ENCODE measurements at places on chromosomes 2 and 18. TPM values are rescaled to one million over a fixed set of nuclear protein-coding genes. Genes with fewer than 3 reads are reported as not detected.

Gene ASNSD1
- 83.3 TPM for total RNA-seq

Gene PSMA8
- total RNA-seq = not detected

Gene ANKRD29
- 11.7 TPM for total RNA-seq

Gene TMEM163
- total RNA-seq = 1.6 TPM

Gene PRKD3
- total RNA-seq = 99.9 TPM

DNA sequence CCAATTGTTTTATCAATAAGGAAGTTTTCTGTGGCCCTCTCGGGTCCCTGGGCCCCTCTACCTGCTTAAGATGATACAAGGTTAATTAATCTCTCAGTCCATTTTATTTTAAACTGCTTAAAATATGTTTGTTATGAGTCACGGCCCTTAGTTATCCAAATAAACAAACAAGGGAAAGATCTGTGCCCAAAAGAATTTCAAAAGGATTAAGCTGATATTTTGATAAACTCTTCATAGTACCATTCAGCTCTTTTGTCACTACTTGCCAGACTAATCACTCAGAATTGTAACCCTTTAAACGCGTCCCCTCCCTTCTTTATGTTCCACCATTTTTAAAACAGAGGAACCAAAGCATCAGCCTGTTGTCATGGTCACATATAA is 144.7 kb upstream of the STK17B start:
- DNase-seq = no peak

DNA sequence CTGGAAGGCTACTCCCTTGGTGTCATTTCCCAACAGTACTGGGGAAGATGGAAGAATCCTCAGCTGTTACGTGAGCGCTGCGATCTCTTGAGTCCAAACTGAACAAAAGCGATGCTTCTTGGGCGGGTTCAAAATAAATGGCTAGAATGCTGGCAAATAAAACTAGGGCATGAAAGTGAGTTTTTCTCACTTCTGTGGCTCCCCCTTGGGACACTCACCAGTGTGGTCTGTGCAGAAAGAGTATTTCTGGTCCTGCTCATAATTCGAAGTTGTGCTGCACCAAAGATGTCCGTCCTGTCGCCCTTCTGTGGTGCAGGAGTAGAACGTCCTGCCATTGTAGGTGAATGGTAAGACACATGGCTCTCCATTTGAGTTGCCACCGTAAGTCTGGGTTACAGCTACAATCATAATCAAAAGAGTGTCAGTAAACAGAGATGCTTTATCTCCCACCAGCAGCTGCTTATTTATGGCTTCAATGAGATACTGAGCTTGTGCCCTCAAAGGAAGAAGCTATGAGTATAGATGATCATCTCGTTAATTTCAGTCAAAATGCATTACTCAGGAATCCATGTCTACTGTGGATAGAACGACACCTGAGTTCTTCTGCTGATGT is 11.8 kb downstream of the FN1 start:
- DNase-seq = no peak

DNA sequence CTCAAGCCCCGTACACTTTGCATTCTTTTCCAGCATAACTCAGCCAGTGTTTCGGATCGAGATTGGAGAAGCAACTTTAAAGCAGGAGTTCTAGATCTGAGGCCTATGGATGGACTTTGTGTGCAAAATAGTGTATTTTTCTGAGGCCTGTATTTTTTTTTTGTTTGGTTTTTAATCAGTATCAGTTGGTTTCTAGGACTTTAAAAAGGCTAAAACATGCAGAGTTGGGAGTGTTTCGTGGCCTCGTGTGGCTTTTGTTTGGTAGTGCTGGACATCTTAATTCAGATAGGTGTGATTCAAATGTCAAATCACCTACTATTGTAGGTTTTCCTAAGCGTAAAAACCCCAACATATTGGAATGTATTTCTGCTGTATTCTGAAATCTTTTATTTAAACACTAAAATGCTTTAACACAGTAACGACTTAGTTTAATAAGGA is 282 bp upstream of the PUS10 start:
- DNase-seq = no peak

- DNase-seq = no peak
Measured at GRCh38 chr2:182355815-182356214, 71.0 kb downstream of the PDE1A start.

DNA sequence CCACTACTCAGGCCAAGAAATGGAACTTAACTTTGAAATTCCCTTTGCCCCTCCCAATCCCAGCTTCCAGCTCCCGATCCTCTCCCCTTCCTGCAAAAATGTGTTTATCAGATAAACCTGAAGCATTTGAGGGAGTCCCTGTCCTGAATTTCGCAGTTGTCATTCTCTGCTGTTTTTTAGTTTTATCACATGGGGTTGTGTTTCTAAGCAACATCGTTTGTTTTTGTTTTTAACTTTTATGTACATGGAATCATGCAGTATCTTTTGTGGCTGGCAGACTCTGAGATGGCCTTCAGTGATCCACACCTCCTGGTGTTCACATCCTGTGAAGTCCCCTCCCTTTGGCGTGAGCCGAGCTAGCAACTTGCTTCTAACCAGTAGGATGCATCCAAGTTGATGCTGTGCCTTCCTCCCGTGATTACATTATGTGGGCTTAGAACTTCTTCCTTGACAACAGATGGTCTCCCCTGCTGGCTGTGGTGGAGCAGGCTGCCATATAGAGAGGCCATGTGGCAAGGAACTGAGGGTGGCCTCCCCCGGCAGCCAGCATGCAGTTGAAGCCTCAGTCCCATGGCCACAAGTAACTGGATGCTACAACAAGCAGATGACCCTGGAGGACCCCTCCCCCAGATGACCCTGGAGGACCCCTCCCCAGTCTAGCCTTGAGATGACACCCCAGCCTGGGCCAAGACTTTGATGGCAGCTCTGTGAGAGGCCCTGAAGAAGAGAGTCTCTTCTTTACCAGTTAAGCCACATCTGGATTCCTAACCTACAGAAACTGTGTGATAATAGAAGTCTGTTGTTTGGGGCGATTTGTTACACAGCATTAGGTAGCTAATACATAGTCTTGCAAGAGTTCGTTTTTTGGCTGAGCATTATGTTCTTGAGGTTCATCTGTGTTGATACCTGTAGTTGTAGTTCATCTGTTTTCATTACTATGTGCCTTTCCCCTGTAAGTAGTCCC is 27.7 kb downstream of the SH3BP4 start:
- DNase-seq = no peak

GRCh38 chr2:51324051-51324450 is 292.1 kb upstream of the NRXN1 start:
- no peak for DNase-seq

GRCh38 chr18:58254873-58255511 is 211.0 kb downstream of the NEDD4L start:
- DNase-seq = no peak

- DNase-seq = no peak
Measured at GRCh38 chr2:116142644-116143227, 1671.8 kb upstream of the DDX18 start.

DNA sequence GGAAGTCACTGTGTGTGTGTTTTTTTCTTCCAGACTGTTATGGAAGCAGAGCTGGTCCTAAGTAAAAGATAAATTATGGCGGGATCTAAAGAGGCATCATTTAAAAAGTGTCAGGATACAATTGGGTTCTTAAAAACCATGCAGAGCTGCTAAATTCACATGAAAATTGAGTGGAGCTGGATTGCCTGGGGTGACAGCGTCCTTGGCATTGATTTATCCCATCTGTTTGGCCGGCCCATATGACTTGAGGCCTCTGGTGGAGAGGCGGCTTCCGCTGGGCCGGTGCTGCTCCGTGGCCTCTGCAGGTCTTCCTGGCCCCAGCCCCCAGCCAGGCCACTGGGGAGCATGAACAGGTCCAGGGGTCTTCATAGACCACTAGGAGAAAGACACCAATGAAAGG is 165.5 kb downstream of the GLI2 start:
- DNase-seq = no peak

DNA sequence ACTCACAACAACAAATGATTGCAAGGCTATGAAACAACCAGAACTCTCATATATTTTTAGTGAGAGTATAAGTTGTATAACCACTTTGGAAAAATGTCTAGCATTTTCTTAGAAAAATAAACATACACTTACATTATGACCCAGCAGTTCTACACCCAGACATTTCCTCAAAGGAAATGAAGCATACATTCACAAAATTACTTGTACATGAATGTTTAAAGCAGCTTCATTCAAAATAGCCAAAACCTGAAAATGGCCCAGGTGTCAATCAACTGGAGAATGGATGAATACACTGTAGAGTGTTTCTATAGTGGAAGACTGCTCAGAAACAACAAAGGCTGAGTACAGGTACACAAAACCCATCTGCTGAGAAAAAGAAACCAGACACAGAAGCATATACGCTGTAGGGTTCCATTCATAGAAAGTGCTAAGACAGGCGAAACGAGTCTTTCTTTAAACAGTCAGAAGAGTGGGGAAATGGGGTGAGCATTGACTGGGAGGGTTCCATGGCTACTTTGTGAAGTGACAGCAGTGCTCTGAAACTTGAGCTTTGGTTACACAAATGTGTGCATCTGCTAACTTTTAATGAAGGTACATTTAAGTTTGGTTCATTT is 799.0 kb downstream of the DCDC2C start:
- no peak for DNase-seq

- DNase-seq = no peak
Measured at GRCh38 chr18:42048158-42048557, 93.1 kb downstream of the PIK3C3 start.

- no peak for DNase-seq
Measured at GRCh38 chr2:135850892-135851668, 14.1 kb upstream of the LCT start.

Data from urinary bladder (tissue), 4 donors.